RPMI7951 (cell line): ENCODE measurements at places on chromosomes 5 and 9.

DNA sequence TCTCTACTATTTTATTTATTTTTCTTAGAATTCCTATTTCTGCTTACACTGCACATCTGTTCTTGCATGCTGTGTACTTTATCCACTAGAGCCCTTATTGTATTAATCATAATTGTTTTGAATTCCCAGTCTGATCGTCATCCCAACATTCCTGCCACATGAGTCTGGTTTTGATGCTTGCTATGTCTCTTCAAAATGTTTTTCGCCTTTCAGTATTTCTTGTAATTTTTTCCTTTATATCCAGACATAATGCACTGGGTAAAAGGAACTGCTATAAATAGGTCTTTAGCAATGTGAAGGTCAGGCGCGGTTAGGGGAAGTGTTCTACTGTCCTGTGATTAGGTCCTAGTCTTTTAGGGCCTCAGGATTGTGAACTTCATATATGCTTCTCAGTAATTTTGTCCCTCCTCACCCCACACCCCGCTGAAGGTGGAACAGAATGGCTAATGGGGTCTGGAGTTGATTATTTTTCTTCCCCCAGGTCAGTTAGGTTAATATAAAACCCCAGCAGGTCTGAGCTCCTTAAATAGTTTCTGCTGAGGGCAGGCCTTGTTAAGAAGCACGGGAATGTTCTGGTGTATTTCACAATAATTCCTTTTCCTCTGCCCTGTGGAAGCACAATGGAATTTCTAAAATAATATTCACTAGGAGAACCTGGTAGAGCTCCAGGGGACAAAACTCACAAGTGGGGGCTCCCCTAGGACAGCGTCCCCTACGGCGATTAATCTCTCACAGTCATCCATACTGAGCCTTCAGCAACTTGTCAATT is 146.6 kb upstream of the TUT7 start:
- peak; percentile 47 for DNase-seq

DNA sequence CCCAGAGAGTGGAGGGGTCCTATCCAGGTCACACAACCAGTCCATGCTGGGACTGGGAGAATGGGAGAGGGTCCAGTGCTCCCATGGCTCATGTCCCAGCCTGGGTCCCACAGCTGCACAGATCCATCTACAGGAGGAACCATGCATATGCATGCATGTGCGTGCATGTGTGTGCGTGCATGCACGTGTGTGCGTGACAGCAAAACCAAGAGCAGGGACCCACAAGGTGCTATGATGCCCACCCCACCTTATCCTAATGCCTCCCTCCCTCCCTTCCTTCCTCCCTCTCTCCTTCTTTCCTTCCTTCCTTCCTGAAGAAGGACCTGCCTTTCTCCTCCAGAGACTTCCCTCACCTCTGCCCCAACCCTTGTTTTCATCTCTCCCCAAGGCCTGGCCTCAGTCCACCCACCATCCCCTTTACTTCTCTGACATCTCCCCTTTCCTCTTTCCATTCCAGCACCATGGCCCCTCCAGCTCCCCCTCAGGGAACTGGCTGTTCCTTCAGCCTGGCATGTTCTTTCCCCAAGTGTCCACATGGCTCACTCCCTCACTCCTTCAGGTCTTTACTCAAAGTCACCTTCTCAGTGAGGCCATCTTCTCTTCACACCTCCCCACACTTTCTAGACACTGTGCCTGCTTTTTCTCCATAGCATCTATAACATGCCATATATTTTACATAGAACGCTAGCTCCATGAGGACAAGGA is 21.8 kb downstream of the AQP7 start:
- no peak for DNase-seq

DNA sequence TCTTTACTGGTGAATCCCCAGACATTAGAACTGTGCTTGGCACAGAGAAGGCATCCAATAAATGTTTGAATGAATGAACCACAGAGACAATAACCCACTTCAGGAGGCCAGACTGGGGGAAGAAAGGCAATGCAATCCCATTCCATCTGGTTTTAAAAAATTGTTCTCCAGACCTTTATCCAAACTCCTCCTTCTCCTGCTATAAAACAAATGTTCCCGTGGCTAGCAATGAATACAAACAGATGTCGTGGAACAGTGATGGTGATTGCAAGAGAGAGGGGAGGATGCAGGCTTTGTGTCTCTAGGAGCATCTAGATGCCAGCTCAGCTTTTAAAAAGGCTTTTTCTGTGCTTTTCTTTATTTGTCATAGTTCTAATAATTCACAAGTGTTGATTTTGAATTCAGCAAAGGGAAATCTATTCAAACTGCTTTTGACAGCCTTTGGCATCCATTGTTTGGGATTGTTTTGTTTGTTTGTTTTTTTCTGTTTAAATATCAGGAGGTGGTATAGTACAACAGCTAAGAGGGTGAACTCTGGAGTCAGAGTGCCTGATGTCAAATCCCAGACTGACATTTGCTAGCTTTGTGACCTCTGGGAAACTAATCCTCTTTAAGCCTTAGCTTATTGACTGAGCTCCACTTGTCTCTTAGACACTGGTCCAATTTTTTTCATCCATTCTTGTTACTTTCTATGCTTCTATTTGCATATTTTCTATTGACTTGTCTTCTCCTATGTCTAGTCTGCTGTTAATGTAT is 59.1 kb downstream of the TNFSF15 start:
- peak; percentile 28 for DNase-seq

- peak; percentile 67 for DNase-seq
Observed at GRCh38 chr9:12774861-12775678, at the start of gene LURAP1L. LURAP1L (plus strand) TSS chr9:12775020; CDS start chr9:12775716, 696 bp downstream.

DNA sequence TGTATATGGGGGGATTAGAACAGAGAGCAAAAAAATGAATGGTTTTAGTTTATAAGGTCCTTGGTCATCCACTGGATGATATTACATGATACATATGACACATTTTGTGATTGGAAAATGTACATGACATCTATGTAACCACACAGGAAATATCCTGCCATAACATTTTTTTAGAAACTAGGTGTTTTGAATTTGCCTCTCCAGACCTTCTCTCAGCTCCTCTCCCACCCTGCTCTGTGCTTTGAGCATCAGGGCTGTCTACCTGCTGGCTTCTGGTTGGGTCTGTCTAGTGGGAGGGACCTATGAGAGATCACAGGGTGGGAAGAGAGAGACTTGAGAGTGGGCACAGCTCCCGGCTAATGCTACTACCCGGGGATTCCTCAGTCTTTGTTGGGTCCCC is 24.4 kb downstream of the AKNA start:
- DNase-seq: no peak
